ENCODE measurements at places on chromosomes 3 and 15. TPM values are rescaled to one million over a fixed set of nuclear protein-coding genes. Genes with fewer than 3 reads are reported as not detected.

TMC3 gene
- not detected for total RNA-seq

MLH1 gene
- 67.7 TPM for total RNA-seq

CYP1A2 gene
- not detected for total RNA-seq

CCR9 gene
- not detected for total RNA-seq

SLC22A13 gene
- 0.22 TPM for total RNA-seq

FSTL1 gene
- total RNA-seq = 921 TPM

CNTN3 gene
- total RNA-seq = 5.0 TPM

GOLGA8M gene
- total RNA-seq = 2.5 TPM

CYP8B1 gene
- total RNA-seq = not detected

TMEM207 gene
- not detected for total RNA-seq

All from uterine smooth muscle cell (primary cell).